Daoy (cell line): ENCODE measurements at places on chromosomes 5 and 9. TPM values are rescaled to one million over a fixed set of nuclear protein-coding genes. Genes with fewer than 3 reads are reported as not detected.

The DEPDC1B gene
- 27.7 and 35.3 TPM in 2 replicates for total RNA-seq

The MYORG gene
- total RNA-seq = 0.36 and 0.86 TPM in 2 replicates

The FBP2 gene
- total RNA-seq = not detected in 2 replicates

The ADAMTS12 gene
- total RNA-seq = 3.5 TPM in 2 replicates

The CCL27 gene
- not detected in 2 replicates for total RNA-seq

The RORB gene
- 2.9 and 3.5 TPM in 2 replicates for total RNA-seq

The CDX1 gene
- total RNA-seq = 0.06 and 1.3 TPM in 2 replicates
